Panc1 (cell line): ENCODE measurements at places on chromosomes 5 and 9. TPM values are rescaled to one million over a fixed set of nuclear protein-coding genes. Genes with fewer than 3 reads are reported as not detected.

GRCh38 chr5:123700624-123701287 is 188.8 kb downstream of the CSNK1G3 start:
- H3K4me3 ChIP-seq, result no peak overlapping the region
- DNase-seq, result peak; percentile 63
- H3K27me3 ChIP-seq, result no peaks in the 10 kb centered on the region
- H3K36me3 ChIP-seq, result no peaks in the 10 kb centered on the region

DNA sequence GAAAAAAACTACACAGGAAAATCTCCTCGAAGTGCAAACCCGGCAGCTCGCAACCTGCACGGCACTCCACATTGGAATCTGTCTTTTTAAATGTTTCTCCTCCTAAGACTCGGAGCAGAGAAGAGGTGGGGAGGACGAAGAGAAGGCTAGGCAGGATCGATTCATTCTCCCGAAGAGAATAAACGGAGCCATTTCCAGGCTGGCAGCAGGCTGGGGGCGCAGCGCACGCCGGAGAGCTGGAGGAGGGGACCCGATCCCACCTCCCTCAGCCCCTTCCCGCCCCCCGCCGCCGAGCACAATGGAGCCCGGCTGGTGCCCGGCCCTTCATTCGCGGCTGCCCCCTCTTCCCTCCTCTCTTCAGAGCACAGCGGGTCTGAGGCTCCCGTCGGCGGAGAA is 628 bp downstream of the HOMER1 start:
- H3K36me3 ChIP-seq, result no peaks in the 10 kb centered on the region; the same call in 1 of the 2 replicates
- no peak for DNase-seq
- peak overlapping the region; percentile 72 for H3K27ac ChIP-seq
- no peaks in the 10 kb centered on the region for H3K27me3 ChIP-seq

GRCh38 chr5:14035859-14036503 is 91.5 kb upstream of the DNAH5 start:
- DNase-seq, result peak; percentile 99
- peak overlapping the region; percentile 35 for H3K4me3 ChIP-seq
- H3K27ac ChIP-seq, result peak overlapping the region; percentile 100

GRCh38 chr5:112857866-112858265 is 3.2 kb upstream of the SRP19 start:
- H3K27me3 ChIP-seq, result no peaks in the 10 kb centered on the region; the same call in 1 of the 2 replicates
- peaks cover 9% of the 10 kb centered on the region for H3K4me1 ChIP-seq
- no peak overlapping the region for H3K4me3 ChIP-seq
- DNase-seq, result no peak

NMUR2 gene
- not detected for total RNA-seq

CENPK gene
- total RNA-seq, result 34.2 TPM

GRCh38 chr5:6822556-6823343 is 109.5 kb downstream of the TENT4A start:
- H3K27ac ChIP-seq, result no peak overlapping the region; the same call in 1 of the 2 replicates
- no peak overlapping the region for H3K4me3 ChIP-seq
- no peaks in the 10 kb centered on the region; the same call in 1 of the 2 replicates for H3K4me1 ChIP-seq
- H3K36me3 ChIP-seq, result no peaks in the 10 kb centered on the region
- no peaks in the 10 kb centered on the region for H3K27me3 ChIP-seq

DNA sequence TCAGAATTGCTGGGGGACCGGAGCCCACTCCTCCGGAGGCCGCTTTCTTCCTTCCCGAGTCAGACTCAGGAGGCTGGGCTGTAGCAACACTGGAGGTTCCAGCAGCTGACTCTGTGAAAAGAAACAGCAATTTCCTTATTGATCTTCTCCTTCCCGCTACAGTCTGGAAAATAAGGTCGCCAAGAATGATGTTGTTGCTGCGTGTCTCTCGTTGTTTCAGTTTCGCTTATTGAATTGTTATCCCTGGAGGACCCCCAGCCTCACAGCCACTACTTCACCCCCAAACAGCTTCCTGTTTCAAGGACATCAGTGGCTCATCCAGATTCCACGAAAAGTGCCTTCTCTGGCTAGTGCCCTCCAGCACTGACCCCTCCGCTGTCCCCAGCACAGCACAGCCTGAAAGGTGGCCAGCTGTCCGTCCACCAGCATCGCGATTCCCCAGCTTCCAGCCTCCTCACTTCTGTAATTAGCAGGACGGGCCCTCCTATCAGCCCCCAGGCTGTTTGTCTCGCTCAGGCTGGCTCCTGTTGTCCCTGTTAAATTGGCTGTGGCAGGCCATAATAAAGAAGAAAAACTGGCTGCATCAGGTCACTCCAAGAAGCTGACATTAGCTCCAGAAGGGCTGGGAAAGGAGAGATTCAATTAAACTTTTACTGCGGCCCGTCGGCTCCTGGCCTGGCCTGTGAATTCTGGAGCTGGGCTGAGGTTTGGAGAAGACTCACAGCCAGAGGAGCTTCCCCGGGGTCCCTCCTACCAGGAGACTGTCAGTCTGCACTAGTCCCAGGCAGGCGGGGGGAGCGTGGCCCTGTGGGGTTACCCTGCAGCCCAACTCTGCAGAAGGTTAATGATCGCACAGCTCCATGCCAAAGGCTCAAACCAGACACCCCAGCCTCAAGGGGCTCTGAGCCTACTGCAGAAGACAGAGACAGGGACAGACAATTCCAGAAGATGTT is 40.5 kb downstream of the OLFM1 start:
- DNase-seq, result no peak
- no peaks in the 10 kb centered on the region for H3K4me1 ChIP-seq
- no peaks in the 10 kb centered on the region for H3K27me3 ChIP-seq
- no peak overlapping the region for H3K4me3 ChIP-seq
- H3K27ac ChIP-seq, result no peak overlapping the region

- no peaks in the 10 kb centered on the region for H3K27me3 ChIP-seq
- H3K27ac ChIP-seq, result no peak overlapping the region
- DNase-seq, result peak; percentile 28
- peak overlapping the region; percentile 41 for H3K4me3 ChIP-seq
- H3K4me1 ChIP-seq, result peaks cover 7% of the 10 kb centered on the region
Measured at GRCh38 chr5:79133121-79133656, 21.6 kb downstream of the BHMT start.

ALDH1A1 gene
- total RNA-seq, result 0.54 TPM

PFN3 gene
- total RNA-seq, result not detected

DNA sequence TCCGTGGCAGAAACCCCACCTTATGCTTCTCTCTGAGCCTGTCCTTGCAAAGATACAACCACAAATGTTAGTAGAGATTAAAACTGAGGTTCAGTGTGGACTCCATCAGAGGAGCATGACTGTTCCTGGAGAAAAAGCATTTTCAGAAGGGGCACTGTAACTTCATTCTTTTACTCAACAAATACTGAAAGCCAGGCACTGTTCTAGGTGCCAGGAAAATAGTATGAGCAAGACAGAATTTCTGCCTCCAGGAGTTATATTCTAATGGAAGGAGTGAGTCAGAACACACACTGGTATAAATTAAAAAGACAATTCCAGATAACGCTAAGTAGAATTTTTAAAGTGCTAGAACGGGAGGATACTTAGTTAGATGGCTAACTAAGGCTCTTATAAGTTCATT is 251.4 kb upstream of the GAS1 start:
- H3K27ac ChIP-seq, result no peak overlapping the region
- no peaks in the 10 kb centered on the region for H3K27me3 ChIP-seq
- no peaks in the 10 kb centered on the region for H3K36me3 ChIP-seq
- no peak overlapping the region for H3K4me3 ChIP-seq

SPARC gene
- total RNA-seq, result 228 TPM

GRCh38 chr5:6737043-6737941 is 24.1 kb downstream of the TENT4A start:
- H3K4me1 ChIP-seq, result peaks cover 16% of the 10 kb centered on the region
- no peak overlapping the region for H3K4me3 ChIP-seq
- H3K27ac ChIP-seq, result no peak overlapping the region

- no peaks in the 10 kb centered on the region for H3K36me3 ChIP-seq
- H3K27ac ChIP-seq, result no peak overlapping the region
- no peak overlapping the region for H3K4me3 ChIP-seq
- DNase-seq, result no peak
- no peaks in the 10 kb centered on the region; the same call in 1 of the 2 replicates for H3K4me1 ChIP-seq
- H3K27me3 ChIP-seq, result no peaks in the 10 kb centered on the region
Measured at GRCh38 chr9:135975834-135976233, 14.7 kb upstream of the UBAC1 start.

PDE6A gene
- 0.33 TPM for total RNA-seq

- H3K36me3 ChIP-seq, result no peaks in the 10 kb centered on the region; the same call in 1 of the 2 replicates
- DNase-seq, result no peak
- no peak overlapping the region for H3K27ac ChIP-seq
Measured at GRCh38 chr9:109975574-109976295, 195.7 kb downstream of the PALM2AKAP2 start.

PCDHGB4 gene
- total RNA-seq, result 0.21 TPM

GRCh38 chr5:74888117-74888516 is 21.9 kb upstream of the FAM169A start:
- H3K4me3 ChIP-seq, result no peak overlapping the region
- H3K27me3 ChIP-seq, result no peaks in the 10 kb centered on the region
- 0 out of 2 replicates have a peak, but pooled peaks cover 3% of the 10 kb centered on the region for H3K4me1 ChIP-seq
- no peaks in the 10 kb centered on the region for H3K36me3 ChIP-seq
- no peak for DNase-seq
- H3K27ac ChIP-seq, result no peak overlapping the region

- H3K4me1 ChIP-seq, result no peaks in the 10 kb centered on the region
- H3K27ac ChIP-seq, result no peak overlapping the region
- no peaks in the 10 kb centered on the region; the same call in 1 of the 2 replicates for H3K27me3 ChIP-seq
- no peaks in the 10 kb centered on the region for H3K36me3 ChIP-seq
- no peak for DNase-seq
Measured at GRCh38 chr5:112329419-112330090, 89.5 kb downstream of the EPB41L4A start.

- H3K36me3 ChIP-seq, result no peaks in the 10 kb centered on the region
- no peaks in the 10 kb centered on the region for H3K4me1 ChIP-seq
- H3K27me3 ChIP-seq, result no peaks in the 10 kb centered on the region
- no peak overlapping the region for H3K4me3 ChIP-seq
- DNase-seq, result no peak
Measured at GRCh38 chr9:130947618-130948140, 8.6 kb upstream of the FIBCD1 start.

CDC20B gene
- 0.08 TPM for total RNA-seq

DNA sequence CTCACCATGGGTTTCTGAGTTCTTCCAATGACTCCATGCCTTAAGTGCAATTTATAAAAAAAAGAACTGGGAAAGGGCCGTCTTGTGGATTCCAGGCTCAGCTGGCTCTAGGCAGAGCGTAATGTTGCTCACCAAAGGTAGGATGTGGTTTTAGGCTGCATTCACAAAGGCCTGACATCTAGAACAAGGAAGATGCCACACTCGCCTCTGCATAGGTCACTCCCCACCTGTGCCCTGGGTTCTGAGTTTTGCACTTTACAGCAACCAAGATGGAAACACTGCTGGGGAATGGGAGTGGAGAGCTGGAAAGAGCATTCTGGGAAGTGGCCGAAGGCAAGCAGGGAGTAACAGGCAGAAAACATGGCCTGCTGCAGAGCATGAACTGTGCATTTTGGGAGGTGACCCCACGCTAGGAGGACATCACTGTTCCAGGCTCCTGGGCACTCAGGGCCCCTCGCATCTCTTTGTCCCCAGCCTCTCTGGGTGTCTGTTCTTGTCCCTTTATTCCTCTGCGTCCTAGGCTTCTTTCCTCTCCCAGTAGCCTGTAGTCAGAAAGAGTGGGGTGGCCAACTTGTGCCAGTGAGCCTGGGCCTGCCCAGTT is 12.3 kb downstream of the FCN2 start:
- DNase-seq, result no peak
- H3K36me3 ChIP-seq, result no peaks in the 10 kb centered on the region
- no peak overlapping the region for H3K27ac ChIP-seq
- no peak overlapping the region for H3K4me3 ChIP-seq

CYSRT1 gene
- total RNA-seq, result 0.67 TPM

PDCD1LG2 gene
- not detected for total RNA-seq

NTNG2 gene
- total RNA-seq, result 5.1 TPM

SLC12A2 gene
- total RNA-seq, result 36.9 TPM

HMCN2 gene
- total RNA-seq, result 0.05 TPM

GRCh38 chr5:174339130-174339529 is 293.6 kb downstream of the NSG2 start:
- H3K27ac ChIP-seq, result no peak overlapping the region
- H3K4me1 ChIP-seq, result peaks cover 2% of the 10 kb centered on the region; the same call in 1 of the 2 replicates
- H3K36me3 ChIP-seq, result no peaks in the 10 kb centered on the region
- peaks cover 13% of the 10 kb centered on the region for H3K27me3 ChIP-seq

DNA sequence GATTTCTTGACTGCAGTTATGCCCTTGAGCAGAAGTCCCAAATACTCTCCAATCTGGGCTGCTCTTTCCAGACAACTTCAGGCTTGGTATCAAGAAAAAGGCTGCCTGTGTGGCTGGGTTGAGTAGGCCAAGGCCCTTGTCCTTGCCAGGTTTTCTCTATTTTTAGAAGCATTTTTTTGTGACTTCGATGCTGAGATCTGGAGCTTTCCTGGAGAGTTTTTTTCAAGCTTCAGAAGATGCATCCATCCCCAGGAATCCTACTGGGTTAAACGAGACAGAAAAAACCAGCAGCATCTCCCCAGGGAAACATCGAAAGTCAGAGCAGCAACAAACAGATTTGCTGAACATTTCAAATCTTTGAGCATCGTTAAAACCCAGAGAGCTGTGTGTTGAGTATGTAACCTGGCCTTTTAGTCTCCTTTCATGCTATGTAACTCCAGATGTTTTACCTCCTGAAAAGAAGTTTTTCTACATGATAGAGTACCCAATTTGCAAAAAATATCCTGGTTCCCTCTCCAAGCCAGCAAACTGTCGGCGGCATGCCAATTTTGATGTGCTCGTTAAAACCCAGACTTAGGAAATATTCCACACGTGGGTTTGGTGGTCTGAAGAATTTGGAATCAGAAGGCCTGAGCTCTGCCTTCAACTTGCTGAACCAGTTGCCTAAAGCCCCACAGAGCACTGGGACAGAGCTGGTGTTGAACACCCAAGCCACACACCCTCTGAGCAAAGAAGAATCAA is 98.1 kb upstream of the ALDH1B1 start:
- no peak for DNase-seq
- H3K27me3 ChIP-seq, result no peaks in the 10 kb centered on the region
- no peaks in the 10 kb centered on the region for H3K4me1 ChIP-seq
- no peaks in the 10 kb centered on the region for H3K36me3 ChIP-seq

CCDC180 gene
- 2.9 TPM for total RNA-seq

GKAP1 gene
- total RNA-seq, result 5.2 TPM

PTPDC1 gene
- total RNA-seq, result 10.6 TPM

- no peak overlapping the region for H3K27ac ChIP-seq
- H3K27me3 ChIP-seq, result no peaks in the 10 kb centered on the region
- no peaks in the 10 kb centered on the region for H3K4me1 ChIP-seq
- H3K4me3 ChIP-seq, result no peak overlapping the region
Measured at GRCh38 chr9:5557606-5558587, 47.6 kb downstream of the PDCD1LG2 start.

TSSK1B gene
- not detected for total RNA-seq

OTULINL gene
- total RNA-seq, result 1.8 TPM

MYMK gene
- total RNA-seq, result not detected

DNA sequence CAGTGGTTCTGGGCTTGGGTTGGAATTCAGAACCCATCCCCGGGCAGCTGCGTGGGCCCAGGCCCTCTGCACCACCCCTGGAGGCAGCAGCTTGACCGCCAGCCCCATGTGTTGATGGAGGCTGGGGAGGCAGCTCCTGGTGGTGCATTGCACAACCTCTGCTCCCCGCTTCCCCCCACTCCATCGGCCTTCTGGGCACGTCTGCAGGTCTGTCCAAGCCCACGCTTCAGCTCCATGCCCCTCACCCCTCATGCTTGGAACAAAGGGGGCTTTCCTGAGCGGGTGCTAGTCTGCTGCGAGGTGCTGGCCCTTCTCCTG is 1.4 kb downstream of the NCS1 start:
- no peaks in the 10 kb centered on the region; the same call in 1 of the 2 replicates for H3K36me3 ChIP-seq
- H3K4me1 ChIP-seq, result no peaks in the 10 kb centered on the region; the same call in 1 of the 2 replicates
- H3K4me3 ChIP-seq, result peak overlapping the region; percentile 50
- no peaks in the 10 kb centered on the region for H3K27me3 ChIP-seq
- DNase-seq, result no peak
